ENCODE measurements at places on chromosomes 4 and X.

DNA sequence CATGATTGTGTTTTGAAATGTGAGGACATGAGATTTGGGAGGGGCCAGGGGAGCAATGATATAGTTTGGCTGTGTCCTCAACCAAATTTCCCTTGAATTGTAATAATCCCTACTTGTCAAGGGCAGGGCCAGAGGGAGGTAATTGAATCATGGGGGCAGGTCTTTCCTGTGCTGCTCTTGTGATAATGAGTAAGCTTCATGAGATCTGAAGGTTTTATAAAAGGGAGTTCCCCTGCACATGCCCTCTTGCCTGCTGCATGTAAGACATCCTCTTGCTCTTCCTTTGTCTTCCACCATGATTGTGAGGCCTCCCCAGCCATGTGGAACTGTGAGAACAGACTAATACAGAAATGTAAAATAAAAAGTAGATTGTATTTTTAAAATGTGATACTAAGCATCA lies 1294.9 kb downstream of the ADGRL3 start:
- no peak for DNase-seq

GRCh38 chrX:48497871-48498270 lies 10.9 kb upstream of the PORCN start:
- no peak for DNase-seq

DNA sequence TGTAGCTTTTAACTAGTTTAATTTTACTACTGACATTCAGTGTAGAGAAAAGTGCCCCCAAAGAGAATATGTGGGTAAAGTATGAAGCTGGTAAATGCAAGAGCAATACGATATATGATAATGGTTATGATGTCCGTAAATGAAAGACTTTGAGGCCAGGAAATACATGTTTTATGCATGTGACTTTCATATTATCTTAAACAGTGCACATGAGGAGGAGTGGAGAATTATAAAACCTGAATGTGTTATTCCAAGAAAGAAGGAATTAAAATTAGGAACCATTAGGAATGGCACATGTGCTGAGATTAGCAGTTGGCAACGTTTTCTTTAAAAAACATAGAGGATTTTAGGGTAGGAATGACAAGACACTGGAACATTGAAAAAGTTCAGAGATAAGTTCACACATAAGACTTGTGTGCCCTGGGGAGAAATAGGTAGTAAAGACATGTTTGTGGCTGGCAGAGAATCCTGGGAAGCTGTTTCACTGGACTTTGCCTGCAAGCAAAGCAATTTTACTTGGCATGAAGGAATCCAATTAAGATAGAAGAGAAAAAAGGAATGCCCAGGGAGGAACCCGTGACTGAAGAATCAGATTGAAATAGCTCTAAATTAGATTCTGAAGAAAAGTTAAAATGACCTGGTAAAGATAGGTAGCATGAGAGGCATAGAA lies 20.0 kb downstream of the GK start:
- no peak for DNase-seq

GRCh38 chr4:15694431-15694830 lies 8.4 kb upstream of the BST1 start:
- no peak for DNase-seq

DNA sequence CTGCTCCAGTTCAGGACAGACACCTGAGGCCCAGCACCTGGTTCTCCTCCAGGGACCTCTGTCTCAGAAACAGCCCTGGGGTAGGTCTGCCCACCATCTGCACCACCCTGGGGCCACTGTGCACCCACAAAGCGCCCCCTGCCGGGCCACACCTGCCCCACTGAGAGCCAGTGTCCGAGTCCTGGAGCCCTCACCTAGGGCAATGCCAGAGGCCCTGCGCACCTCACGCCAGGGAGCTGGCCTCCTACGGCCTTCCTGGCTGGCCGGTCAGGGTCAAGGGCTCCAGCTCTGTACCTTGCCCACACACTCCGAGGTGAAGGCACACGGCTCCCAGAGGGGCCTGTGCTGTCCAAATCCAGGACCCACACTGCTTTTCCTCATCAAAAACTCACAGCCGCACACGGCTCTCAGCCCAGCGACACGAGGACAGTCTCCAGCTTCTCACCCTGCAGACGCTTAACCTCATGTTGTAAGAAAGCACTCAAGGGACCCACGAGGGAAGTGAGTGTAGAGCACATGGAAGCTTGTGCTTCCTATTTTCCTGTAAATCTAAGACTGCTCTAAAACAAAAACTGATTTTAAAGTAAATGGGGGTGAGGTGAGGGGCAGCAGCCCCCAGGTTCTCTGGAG lies 5.4 kb downstream of the CTBP1 start:
- DNase-seq = no peak

DNA sequence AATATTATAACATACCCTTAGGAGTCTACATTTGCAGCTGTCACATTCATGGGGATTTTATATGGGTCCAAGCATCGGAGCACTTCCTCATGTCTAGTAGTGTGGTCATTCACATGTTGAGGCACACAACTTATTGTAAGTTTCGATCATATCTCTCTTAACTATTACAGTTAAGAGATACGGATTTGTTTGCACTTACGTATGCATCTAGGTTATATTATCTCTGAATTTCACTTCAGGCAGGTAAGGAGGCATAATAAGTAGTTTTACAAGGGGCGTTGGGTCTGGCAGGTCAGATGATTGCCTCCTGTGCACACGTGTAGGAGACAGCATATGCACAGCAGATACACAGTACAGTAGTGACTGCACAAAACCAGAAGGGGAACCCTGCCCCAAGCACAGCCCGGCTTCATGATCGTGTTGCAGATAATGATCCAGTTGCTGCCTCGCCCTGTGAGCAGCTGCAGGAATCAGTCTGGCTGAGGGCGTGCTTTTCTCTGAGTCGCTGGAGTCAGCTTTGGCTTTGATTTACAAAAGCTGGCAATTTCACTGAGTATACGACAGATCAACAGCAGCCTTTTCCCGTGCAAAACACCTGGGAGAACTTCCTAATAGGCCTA lies 302.9 kb upstream of the GATB start:
- peak; percentile 45 for DNase-seq

- no peak for DNase-seq
These were observed 108.8 kb upstream of the ENPEP start for GRCh38 chr4:110367156-110367555.

DNA sequence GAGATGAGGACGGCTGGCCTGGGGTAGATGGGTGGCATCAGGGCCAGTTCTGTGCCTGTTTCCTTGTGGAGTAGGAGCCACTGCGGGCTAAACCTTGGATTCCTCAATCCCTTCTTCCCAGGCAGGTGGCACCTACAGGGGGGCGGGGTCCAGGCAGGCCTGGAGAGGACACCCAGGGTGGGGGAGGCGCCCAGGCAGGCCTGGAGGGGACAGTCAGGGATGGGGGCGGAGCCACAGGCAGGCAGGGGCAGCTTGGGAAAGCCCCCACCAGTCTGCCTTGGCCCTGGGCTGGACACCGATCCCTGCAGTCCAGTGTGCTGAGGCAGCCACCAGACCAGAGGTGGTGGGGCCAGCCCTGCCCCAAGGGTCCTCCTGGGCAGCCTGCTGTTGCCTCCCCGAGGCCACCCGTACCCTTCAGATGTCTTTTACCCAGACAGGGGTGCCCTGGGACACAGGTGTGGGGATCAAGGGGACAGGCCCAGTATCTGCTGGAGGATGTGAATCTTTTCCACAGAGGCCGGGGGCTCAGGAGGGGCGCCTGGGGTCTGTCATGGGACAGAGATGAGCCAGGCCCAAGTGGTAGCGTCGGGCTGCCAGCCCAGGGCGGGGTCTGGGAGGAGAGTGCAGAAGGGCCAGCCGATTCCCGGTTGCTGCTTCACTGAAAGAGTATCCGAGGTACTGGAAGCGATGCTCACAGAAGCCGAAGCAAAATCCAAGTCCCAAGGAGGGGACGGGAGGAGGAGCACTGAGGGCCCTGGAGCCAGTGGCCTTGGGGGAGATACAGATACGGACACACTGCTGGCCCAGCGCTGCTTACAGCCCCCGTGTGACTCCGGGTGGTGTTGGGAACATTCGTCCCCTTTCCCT lies 34.5 kb downstream of the LRPAP1 start:
- DNase-seq = no peak

- DNase-seq = no peak
These were observed 243.8 kb upstream of the JADE1 start for GRCh38 chr4:128565565-128566186.

GRCh38 chr4:28225689-28226353 lies 1365.2 kb downstream of the STIM2 start:
- DNase-seq = no peak

DNA sequence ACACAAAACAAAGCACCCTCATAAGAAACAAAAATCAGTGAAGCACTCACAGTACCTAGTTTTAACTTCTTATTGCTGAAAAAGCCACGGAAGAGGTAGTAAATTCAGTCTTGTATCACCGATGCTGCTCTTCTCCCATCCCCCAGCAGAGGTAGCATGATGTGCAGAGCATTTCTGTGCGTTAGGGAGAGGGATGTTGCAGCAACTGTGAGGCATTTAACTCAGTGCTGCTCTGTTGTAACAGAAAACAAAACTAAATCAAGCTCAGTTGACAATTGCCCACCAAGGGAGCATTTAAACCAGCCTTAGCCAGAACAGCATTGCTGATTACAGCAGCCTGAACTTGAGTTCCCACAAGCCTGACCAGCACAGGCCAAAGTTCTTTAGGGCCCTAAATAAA lies 1279.7 kb upstream of the ADGRL3 start:
- peak; percentile 6 for DNase-seq

DNA sequence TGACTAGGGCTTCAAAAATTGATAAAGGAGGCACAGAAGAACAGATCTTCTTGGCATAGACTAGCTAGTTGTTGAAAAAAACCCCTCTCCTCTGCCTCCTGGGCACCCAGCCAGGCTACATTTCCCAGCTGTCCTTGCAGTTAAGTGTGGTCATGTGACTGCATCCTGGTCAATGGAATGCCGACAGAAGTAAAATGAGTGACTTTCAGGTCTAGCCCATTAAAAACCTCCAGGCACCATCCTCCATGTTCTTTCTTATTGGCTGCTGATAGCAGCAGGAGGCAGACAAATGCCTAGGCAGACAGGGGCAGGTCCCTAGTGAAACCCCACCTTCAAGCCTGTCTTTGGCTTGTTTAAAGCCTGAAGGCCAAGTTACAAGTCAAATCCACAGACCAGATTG lies 35.3 kb downstream of the ATXN3L start:
- DNase-seq = no peak

GRCh38 chr4:187141101-187141500 lies 417.4 kb upstream of the FAT1 start:
- DNase-seq = no peak

DNA sequence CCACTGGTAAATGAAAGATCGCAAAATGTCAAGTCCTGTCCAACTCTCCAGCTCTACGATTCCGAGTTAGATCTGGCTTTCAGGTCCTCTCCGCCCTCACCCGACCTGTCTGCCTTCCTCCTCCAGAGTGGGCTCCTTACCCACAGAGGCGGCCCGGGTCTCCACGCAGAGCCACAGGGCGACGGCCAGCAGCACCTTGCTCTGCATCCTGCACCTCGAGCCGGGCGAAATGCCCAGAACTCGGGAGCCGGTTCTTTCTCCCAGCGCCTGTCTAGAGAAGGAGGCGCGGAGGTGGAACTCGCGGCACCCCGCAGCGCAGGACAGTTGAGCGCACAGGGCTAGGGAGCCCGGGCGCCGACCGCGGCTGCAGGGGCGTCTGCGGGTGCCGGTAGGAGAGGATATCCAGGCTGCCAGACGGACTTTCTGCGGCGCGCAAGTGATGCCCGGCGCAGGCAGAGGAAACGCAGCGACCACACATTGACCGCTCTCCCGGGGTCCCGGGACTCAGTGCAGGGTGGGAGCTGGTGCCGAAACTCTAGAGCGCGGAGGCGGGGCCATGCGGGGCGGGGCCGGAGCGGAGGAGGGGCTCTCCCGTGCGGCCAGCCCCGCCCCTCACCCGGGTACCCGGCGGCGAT lies at the start of gene KDR:
TSS of gene KDR (minus strand) at position 509 of the 635 bp plus-strand sequence. CDS start at position 207, 302 bp downstream.
- peak; percentile 1 for DNase-seq

- no peak for DNase-seq
These were observed 151.4 kb upstream of the STX18 start for GRCh38 chr4:4693258-4693657.

- no peak for DNase-seq
These were observed 1248.1 kb downstream of the RAPGEF2 start for GRCh38 chr4:160350944-160351343.

- no peak for DNase-seq
These were observed 3.5 kb upstream of the ARHGEF6 start for GRCh38 chrX:136784231-136784630.

DNA sequence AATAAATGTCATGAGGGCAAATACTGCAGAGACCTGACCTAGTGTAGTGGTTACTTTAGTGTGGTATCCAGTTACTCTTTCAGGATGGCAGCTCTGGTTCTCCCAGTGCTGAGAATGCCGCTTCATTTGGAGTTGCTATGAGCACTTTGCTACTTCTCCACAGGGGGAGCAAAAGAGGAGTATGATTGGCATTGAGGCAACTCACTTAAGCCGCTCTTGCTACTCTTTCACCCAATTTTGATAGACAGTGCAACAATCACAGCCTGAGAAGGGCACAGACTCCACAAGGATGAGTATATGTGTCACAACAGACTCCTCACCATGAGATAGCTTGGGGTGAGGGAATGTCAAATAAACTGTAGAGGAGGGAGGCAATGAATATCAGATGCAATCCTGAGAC lies 81.2 kb downstream of the NPY1R start:
- DNase-seq = no peak

GRCh38 chrX:132059973-132060540 lies 37.0 kb downstream of the STK26 start:
- DNase-seq = no peak

Data from nucleus accumbens (tissue), 56 donors.